AG04450 (cell line): ENCODE measurements at places on chromosomes 3 and 15.

DNA sequence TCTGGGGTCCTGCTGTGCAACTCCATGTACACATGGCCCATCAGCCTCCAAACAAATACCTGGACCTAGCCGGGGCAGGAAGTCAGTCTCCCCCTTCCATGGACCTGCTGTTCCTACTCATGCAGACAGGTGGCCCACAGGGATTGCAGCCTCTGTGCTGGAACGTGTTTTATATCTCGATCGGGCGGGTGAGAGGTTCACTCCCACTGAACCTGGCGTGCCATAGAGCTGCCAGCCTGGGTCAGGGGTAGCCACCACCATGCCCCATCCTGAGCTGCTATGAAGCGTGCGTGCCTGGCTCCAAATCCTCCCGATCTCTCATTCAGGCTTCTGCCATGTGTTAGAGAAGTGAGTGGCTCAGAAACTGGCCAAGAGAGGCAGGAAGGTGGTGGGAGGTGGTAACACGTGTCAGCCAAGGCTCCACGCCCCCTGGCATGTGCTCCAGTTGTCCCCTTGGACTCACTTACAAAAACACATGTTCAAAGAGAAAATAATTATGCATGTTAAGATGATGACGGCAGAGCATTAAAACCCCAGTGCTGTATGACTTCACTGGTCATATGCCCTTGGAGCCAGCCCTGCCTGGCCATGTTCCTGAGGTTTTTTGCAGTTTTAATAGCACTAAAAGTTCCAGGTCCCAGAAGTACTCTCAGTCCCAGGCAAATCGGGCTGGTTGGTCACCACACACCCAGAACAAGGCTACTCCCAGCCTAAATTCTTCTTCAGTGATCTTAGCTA lies 30.6 kb downstream of the CTSH start:
- no peak for DNase-seq

GRCh38 chr3:112531358-112531781 lies 30.4 kb downstream of the ATG3 start:
- peak; percentile 6 for DNase-seq

DNA sequence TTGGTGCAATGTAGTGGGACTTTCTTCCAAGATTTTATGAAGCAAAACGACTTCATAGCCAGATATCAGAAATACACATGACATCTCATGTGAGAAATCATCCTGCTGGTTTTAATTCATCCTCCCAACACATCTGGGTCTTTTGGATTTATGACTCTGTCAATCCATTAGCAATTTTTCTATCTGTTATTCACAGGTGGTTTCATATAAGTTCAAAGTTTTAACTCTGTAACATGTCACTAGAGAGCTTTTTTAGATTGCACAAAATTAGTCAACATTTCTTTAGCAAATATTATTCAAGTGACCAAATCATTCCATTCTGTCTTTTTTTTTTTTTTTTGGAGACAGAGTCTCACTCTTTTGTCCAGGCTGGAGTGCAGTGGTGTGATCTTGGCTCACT lies 30.4 kb downstream of the SQOR start:
- no peak for DNase-seq

GRCh38 chr15:63895194-63895593 lies 61.4 kb upstream of the HERC1 start:
- no peak for DNase-seq

DNA sequence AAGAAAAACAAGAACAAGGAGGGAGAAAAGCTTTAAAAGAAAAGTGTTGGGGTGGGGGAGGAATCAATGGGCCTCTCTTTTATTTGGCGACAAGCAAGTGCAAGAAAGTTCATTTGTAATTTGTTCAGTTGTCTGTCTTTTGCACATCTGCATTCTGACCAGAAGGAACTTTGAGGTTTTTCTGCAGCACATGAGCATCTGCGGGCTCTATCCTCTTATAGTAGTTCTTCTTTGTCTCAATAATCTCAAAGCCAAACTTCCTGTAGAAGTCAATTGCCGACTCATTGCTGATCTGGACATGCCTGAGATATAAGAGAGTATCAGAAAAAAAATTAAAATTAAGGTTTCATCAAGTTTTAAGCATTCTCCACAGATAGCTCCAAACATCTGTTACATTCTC lies 24.4 kb downstream of the NAA50 start:
- no peak for DNase-seq

DNA sequence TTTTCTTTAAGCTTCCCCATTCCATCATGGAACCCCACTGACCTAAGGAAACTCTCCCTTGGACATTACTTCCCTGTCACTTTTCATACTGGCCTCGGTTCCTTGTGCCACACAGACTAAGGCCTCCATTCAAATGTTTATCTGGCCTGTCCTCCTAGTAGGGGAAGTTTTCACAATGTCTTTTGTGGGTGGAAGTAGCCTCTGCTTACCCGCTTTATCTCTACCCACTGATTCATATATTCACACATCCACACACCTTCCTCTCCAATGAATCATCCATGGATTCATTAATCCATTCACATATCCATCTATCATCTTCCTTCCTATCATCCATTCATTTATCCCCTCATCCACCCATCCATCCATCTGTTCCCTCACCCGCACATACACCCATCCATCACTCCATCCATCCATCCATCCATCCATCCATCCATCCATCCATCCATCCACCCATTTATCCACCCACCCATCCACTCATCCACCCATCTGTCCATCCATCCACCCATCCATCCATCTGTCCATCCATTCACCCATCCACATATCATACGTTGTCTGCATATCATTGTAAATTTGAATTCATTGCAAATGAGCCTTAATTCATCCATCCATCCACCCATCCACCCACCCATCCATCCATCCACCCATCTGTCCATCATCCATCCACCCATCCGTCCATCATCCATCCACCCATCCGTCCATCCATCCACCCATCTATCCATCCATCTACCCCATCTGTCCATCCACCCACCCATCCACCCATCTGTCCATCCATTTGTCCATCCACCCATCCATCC lies 49.1 kb downstream of the IQSEC1 start:
- no peak for DNase-seq

GRCh38 chr15:27268923-27269322 lies 297.9 kb downstream of the GABRG3 start:
- no peak for DNase-seq

DNA sequence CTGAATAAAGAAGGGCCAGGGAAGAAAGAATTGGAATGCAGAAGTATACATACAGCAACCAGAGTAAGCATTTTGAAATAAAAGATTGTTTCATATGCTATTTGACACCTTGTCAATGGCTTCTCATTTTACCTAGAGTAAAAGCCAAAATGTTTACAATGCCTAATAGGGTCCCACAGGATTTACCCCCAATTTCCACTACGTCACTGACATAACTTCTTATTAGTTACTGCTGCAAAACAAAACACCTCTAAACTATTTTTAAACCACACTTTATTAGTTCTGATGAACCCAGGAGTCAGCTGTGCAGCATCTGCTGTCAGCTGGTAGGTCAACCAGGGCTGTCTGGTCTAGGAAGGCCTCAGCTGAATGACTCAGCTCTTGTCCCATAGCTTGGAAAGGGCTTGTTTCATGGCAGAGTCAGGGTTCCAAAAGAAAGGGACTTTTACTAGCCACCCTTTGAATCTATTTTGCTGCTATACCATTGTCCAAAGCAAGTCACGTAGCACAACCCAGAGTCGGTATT lies 945.1 kb downstream of the EPHA3 start:
- no peak for DNase-seq
